NCI-H510A treated with DMSO at 0.1 percent for 48 hours (cell line): ENCODE measurements at places on chromosomes 7 and 10.

- no peak for DNase-seq
Measured at GRCh38 chr10:97040248-97040584, 145.5 kb downstream of the SLIT1 start.

GRCh38 chr7:107959527-107959898, 43.4 kb downstream of the LAMB1 start:
- DNase-seq = no peak

DNA sequence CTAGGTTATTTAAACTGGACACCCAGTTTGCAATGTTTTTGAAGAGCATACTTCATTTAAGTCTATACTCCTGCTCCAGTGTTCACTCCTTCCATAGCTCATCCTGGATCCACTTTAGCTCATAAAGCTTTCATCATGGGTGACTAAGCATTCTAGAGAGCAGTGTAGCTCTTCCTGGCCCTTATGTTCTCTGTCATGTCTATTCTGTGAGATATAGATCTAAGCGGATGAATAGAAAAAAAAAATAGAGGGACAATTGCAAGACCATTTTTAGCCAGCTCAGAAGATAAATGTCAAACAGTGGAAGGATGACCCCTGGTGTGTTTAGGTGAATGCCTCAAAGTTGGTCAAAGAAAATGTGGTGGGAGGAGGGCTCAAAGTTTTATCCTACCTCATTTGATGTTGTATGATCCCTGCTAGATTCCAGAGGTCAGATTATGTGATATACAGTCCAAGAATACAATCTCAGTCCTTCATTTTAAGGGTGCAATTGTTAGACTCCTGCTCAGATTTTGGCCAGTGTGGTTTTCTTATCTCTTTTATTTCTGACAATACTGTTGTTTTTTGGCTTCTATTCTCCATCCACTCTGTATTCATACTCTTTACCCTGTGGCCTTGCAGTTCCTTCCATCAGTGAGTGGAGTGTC, 7.5 kb upstream of the HECW1 start:
- DNase-seq = no peak

GRCh38 chr7:88759230-88760135, at the start of gene ZNF804B:
Gene ZNF804B, plus strand, starts transcription at chr7:88759700. Its CDS starts 277 bp downstream, at chr7:88759977.
- peak; percentile 28 for DNase-seq

DNA sequence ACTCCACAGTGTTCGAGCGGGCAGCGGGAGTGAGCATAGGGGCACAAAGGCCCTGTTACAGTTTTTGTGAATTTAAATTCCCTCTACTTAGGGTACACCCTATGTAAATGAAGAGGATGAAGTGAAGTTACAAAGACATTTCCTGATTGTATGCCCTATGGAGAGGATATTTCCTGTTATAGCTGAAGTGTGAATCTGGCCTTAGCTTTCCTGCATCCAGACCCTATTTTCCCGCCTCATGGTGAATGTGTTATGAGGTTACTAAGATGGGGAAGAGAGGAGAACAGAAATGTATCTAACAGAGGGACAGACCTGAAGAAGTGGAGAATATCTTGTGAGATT, 37.8 kb upstream of the COMMD3 start:
- DNase-seq = peak; percentile 24

DNA sequence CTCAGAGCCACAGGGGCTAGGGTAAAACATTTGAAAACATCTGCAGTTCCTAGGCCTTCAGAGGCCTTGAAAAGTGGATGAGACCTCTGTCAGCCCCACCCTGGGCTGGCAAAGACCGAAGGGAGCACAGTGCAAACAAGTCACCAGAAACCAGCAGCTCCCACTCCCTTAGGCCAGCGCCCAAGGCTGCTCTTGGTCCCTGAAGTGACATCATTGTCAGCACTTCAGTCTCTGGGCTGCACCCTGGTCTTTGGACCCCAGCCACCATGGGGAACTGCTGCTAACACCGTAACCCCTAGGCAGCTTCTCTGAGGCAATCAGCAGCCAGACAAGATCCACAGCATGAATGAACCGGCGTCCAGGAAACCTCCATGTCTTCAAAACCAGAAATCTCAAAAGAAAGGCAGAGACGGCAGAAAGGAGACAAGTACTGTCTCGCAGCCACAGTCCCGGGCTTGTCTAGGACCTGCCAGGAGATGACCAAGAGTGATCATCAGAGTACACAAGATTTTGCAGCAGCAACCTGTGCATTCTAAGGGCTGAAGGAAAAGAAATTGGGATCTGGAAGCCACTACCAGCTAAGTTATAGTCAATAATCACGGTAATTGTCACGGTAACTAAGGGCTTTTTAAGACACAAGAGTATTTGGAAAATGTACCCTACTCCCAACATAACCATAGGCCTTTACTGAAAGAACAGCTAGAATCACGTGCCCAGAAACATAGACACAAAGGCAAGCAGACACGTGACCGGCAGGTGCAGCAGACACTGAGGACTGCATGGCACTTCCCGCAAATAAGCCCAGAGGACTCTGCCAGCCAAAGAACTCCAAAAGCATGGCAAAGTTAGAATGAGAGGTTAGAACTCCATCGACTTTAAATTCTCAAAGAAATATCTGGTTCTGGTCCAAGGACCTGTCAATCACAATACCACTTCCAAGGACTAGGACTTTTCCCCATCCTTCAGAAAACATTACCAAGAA, 23.3 kb downstream of the CPXM2 start:
- peak; percentile 89 for DNase-seq

DNA sequence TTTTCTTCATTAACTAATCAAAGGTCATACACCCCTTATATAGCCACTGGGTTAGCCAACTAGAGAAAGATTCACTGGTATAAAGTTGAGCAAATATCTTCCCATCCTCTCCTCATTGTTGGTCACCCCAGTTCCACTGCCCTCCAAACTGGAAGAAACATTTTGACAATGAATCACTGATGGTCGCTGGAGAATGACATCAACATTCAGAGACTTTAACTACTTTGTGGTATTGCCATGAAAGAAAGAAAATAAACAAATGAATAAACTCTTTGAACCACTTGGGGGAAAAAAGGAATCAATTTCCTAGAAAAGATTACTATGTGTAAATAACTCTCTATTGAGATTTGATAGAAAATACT, 23.4 kb downstream of the HYCC1 start:
- no peak for DNase-seq

GRCh38 chr7:4650433-4651047, 31.6 kb upstream of the FOXK1 start:
- no peak for DNase-seq

DNA sequence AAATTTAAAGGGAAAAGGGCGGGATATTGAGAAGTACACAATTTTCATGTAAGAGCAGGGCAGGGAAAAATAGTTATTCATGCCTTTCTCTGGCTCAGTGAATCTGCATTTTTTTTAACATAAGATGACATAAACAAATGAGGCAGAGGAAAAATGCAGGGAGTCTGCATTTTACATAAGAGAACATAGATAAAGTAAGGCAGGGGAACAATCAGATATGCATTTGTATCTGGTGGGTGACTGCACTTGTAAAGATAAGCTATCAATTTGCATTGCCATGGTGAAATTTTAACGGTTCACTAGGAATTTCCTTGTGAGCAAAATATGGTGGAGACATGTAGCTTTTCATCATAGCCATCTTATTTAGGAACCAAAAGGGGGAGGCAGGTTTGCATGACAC, 33.5 kb downstream of the ALOX5 start:
- no peak for DNase-seq

GRCh38 chr10:132253092-132253687, 54.6 kb downstream of the STK32C start:
- no peak for DNase-seq

- no peak for DNase-seq
Measured at GRCh38 chr7:37304921-37305320, 143.7 kb downstream of the ELMO1 start.
